ENCODE measurements at places on chromosomes 7 and 10.

DNA sequence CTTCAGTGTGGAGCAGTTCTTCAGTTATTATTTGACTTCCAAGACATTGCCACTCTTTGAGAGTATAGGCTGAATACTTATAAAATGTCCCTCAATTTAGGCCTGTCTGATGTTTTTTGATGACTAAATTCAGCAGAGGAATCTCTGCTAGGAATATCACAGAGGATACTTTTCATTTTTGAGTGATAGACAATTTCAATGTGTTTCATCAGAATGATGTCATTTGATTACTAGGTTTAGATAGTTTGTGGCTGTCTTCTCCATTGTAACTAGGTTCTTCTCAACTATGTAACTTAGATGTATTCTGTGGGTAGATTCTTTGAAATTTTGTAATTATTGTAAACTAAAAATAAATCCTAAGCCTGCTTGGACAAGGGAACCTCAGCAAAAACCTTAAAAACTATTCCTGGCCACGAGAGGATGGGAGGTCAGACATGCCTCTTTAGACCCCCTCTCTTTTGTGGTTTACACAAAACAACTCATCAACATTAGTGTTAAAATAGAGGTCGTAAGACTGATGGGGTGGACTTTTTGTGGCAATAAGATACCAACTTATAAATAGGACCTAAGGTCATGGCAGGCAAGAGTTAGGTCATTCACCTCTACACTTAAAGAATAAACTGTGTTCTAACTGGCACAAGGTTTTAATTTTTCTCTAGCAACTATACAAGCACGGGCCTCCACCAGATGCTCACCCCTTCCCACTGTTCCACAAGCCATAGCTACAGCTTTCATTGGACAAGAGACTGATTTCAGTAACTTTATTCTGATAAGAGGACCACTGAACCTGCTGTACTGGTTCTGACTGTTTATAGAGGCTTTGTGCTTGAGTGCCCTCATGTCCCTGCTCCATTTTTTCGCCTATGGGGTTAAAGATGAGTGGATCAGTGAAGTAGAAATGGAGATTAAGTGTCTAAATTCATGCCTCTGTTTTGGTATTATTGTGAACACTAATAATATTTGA lies 33.7 kb downstream of the CYP2C8 start:
- peak; percentile 77 for DNase-seq

DNA sequence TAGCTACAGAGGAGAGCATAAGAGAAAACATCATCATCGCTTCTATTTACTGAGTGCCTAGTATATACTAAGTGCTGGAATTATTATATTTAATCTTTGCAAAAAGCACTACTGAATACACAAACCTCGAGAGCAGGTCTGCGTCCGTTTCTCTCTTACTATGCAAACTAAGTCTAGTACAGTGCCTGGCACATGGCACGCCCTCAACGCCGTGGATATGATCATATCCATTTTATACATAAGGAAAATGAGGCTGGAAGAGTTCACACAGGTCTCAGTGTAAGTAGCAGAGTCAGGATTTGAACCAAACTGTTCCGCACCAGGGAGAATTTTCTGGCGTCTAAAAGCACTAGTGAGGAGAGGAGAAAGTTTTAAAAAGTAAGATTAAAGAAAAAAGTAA lies 17.6 kb downstream of the MXI1 start:
- DNase-seq = peak; percentile 66

DNA sequence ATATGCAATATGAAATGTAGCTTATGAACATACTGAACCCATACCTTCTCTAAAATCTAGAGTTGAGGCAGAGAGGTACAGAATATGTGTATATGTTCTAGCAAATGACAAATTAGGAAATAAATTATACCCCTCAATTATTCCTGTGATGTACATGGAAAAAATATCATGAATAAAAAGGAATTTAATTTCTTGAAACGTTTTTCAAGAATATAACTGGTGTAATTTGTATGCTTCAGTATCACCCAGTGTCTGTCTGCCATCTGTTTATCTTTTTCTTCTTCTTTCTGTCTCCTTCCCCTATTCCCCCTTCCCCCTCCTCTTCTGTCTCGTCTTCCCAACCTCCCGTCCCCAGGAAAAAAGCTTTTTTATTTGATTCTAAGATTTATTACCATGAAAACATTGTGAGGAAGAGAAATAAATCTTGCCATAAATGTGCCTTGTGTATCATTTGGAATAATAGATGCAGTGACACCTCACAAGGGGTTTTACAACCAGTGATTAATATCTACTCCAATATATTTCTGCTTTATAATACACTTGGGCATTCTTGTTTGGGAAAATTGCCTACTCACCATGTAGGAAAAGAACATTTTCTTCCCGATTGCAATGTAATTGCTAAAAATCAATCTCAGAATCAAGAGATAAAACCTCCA lies 12.2 kb downstream of the LANCL2 start:
- DNase-seq = no peak

DNA sequence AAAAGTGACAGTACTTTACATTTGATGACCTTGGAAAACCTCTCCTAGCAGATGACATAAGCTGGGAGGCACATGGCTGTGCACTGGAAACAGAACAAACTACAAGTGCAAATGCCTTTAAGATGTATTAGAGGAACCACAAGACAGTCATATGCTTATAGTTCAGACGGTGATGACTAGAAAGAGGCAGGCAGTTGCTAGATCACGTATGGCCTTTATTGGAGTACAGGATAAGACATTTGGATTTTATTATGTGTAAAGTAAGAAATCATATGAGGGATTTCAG lies 290.0 kb downstream of the SORCS1 start:
- no peak for DNase-seq

GRCh38 chr7:74345970-74346369 lies 56.8 kb downstream of the CLIP2 start:
- DNase-seq = no peak

- peak; percentile 92 for DNase-seq
These were observed 452 bp upstream of the RPP30 start for GRCh38 chr10:90871279-90871765.

- no peak for DNase-seq
These were observed 35.5 kb downstream of the RPA3 start for GRCh38 chr7:7682861-7683260.

Data from OCI-M1 (cell line).